Omental fat pad (tissue), 4 donors: ENCODE measurements at places on chromosomes 4 and X. TPM values are rescaled to one million over a fixed set of nuclear protein-coding genes. Genes with fewer than 3 reads are reported as not detected.

Gene PRSS12
- 0.19 TPM for total RNA-seq

Gene TENM3
- 19.8 TPM for total RNA-seq

- DNase-seq, result no peak
Measured at GRCh38 chr4:112523764-112524505, 8.0 kb upstream of the NEUROG2 start.

DNA sequence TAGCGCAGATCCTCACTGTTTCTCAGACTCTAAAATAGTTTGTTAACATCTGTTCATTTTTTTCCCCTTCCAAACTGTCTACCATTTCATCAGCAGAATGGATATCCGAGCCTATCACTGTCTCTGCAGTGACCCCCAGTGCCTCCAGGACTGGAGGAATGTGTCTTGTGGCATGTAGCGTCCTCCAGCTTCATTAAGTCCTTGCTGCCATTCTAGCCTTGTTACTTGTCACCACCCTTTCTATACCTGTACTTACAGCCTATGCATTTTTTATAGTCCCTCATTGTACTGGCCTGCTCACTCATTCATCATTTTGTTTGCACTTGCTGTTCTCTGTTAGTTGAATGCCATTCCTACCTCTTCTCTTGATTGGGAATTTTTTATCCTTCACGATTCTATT, 179.1 kb downstream of the BMPR1B start:
- DNase-seq, result no peak
